Suppressor macrophage treated with lipopolysaccharide for 4 hours (primary cell): ENCODE measurements at places on chromosomes 1 and 21.

- DNase-seq, result no peak
These were observed 28.7 kb downstream of the LYST start for GRCh38 chr1:235838021-235838420.

GRCh38 chr1:236024641-236025040 is 40.2 kb downstream of the NID1 start:
- peak; percentile 41 for DNase-seq

DNA sequence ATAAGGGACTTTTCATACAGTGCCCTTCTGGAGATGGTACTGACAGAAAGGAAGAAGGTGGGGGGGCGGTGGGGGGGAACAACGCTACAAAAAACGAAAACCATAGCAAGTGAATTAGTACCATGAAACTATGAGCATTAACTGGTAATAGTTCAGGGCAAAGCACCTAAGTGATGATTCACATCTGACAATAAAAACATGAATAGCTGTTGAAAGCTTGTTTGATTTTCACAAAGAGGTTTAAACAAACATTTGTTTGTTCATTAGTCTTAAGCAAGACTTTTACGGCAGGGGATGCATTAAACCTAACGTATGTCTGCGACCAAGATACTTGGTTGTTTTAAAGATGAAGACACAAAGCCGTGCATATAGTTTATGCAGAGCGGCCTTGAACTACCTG is 177.5 kb downstream of the LMO4 start:
- DNase-seq, result no peak

DNA sequence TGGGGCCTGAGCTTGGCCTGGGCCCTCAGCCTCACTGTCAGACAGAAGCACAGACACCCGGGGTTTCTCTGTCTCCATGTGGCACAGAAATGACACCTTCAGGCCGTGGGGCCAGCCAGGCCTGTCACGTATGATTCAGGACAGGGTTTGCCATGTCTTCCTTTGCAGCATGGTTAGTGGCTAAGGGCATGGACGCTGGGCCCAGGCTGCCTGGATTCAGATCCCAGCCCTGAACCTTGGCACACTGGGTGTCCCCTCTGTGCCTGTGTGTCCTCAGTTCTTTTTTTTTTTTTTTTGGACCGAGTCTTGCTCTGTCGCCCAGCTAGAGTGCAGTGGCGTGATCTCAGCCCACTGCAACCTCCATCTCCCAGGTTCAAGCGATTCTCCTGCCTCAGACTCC is 73.6 kb downstream of the SPSB1 start:
- DNase-seq, result no peak

GRCh38 chr21:15514073-15514946 is 215.5 kb upstream of the USP25 start:
- DNase-seq, result peak; percentile 27

DNA sequence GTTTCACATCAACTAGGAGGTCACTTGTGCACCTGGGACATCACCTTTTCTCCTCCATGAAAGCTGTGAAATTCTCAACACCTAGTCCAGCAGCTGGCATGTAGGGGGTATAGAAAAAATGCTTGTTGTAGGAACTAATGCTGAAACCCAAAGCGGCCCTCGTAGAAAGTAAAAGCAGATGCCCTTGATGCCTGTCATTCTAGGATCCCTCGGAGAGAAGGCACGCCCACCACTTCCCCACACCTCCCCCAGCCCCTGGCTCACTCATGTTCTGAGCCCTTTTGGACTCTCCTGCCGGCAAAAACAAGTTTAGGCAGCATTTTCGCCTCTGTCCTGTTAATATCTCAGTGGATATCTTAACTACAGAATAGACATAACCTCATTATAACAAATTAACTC is 36.5 kb downstream of the RIPK4 start:
- DNase-seq, result peak; percentile 38
